ENCODE measurements at places on chromosomes 11 and 22. TPM values are rescaled to one million over a fixed set of nuclear protein-coding genes. Genes with fewer than 3 reads are reported as not detected.

The SAMM50 gene
- total RNA-seq: 18.8 TPM

GRCh38 chr22:37335806-37336199 lies 53.5 kb downstream of the CYTH4 start:
- DNase-seq: no peak

DNA sequence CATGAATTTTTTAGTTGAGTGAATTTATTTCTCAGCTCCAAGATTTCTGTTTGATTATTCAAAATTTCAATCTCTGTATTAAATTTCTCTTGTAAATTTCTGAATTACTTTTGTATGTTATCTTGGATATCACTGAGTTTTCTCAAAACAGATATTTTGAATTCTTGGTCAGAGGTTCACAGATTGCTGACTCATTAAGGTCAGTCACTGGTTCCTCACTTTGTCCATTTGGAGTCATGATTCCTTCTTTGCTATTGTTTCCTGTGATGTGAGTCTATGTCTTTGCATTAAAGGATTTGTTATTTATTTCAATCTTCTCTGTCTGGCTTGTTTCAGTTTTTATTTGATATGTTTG lies 10.2 kb upstream of the IL17RA start:
- no peak for DNase-seq

GRCh38 chr11:131447277-131447815 lies 76.9 kb downstream of the NTM start:
- no peak for DNase-seq

The C22orf23 gene
- not detected for total RNA-seq

DNA sequence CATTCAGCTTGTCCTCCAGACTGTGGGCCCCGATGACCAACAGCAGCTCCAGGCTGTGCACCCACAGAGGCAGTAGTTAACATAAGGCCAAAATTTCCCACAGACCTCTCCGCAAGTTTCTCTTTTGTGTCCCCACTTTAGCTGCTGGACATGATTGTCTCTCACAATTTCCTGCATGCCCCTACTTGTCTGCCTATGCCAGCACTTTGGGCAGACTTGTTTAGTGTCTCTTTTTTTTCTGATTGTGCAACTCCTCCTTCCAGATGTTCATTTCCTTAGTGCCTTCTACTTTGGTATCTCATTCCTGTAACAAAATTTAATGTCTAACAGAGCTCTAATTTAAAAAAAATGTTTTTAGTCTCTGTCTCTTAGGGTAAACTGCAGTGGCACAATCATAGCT lies 23.8 kb upstream of the SCN3B start:
- DNase-seq: no peak

DNA sequence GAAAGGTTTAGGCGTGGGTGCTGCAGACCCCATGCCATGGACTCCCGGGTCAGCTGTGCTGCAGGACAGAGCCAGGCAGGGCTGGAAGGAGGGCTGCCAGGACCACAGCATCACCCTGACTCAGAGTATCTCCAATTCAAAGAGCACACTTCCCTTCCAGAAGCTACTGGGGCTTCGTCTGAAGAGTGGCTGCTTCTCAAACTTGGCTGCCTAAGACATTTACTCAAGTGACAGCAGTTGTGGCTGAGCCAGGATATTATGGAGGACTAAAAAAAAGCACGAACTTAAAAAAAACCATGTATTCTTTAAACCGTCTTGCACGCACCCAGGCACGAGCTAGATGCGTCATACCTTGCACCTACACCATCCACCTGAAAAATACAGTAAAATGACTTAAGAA lies 13.0 kb upstream of the BID start:
- no peak for DNase-seq

GRCh38 chr22:34805771-34806170 lies 260.2 kb upstream of the ISX start:
- DNase-seq: peak; percentile 21

DNA sequence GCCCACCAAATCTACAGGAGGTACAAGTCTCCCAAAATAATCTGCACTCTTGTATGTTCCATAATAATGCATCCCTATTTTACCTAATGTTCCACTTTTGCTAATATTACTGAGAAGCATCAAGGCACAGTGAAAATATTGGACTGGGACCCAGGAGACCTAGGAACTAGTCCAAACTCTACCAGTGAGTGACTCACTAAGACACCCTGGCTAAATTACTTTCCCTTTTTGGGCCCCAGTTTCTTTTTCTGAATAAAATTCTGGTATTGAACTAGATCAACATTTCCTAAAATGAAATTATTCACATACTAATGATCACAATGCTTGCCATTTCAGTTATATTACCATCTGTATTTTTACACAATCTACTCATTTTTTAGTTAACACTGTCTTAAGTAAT lies 19.6 kb downstream of the THAP12 start:
- no peak for DNase-seq

DNA sequence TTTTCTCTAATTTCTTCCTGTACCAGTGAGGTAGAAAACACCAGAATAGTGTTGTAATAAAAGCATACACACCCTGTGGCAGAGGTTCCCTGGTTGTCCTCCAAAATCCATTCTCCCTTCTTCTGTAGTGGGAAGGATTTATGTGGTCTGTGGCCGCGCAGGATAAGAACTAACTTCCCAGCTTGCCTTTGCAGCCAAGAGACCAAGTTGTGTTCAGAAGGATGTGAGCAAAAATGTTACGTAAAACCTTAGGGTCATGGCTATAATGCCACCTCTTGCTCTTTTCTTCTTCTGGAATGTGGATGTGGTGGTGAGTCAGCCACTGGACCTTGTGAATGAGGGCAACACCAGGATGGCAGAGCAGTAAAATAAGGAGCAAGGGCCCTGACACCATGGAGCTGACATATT lies 28.4 kb downstream of the CCDC90B start:
- no peak for DNase-seq

The XKR3 gene
- 9.4 TPM for total RNA-seq

The C11orf97 gene
- not detected for total RNA-seq

DNA sequence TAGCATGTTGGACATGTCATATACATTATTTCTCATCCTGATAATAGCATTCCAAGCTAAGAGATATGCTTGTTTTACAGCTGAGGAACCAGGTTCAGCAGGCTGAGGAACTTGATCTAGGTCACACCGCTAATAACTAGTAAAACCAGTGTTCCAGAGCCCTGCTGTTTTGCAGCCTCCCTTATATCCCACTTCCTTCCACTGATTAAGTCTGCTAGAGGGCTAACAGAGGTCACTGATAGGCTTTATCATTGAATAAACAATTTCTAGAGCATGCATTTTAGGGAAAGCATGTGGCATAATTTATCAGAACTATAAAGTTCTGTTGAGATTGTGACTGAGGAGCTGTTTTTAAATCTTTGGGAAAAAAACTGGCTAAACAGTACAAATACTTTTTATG lies 54.0 kb downstream of the UVRAG start:
- peak; percentile 39 for DNase-seq

DNA sequence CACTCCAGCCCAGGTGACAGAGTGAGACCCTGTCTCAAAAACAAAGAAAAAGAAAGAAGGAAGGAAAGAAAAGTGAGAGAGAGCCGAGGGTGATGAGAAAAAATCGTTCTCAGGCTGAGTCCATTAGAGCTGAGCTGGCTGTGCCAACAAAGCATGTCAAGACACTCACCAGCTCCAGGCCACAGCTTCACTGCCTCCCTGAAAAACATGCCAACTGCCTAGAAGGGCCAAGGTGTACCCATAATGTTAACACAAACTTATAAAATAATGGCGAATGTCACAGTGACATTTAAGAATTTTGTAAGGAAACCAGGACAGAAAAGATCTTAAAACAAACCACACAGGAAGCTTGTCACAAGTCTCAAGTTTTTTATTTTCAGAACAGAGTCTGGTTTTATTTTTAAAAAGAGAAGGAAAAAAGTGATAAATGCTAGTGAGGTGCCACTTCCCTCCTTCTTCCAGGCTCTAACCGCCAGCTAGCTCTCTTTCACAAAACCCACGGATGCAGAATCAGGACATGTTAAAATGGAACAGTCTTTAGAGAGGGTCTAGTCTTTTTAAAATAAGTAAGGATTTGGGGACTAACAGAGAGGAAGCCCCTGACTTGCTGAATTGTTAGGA lies 5.1 kb downstream of the TMEM121B start:
- no peak for DNase-seq

The ARHGAP20 gene
- 4.6 TPM for total RNA-seq

GRCh38 chr22:20905415-20906386 lies 11.5 kb upstream of the CRKL start:
- DNase-seq: no peak

DNA sequence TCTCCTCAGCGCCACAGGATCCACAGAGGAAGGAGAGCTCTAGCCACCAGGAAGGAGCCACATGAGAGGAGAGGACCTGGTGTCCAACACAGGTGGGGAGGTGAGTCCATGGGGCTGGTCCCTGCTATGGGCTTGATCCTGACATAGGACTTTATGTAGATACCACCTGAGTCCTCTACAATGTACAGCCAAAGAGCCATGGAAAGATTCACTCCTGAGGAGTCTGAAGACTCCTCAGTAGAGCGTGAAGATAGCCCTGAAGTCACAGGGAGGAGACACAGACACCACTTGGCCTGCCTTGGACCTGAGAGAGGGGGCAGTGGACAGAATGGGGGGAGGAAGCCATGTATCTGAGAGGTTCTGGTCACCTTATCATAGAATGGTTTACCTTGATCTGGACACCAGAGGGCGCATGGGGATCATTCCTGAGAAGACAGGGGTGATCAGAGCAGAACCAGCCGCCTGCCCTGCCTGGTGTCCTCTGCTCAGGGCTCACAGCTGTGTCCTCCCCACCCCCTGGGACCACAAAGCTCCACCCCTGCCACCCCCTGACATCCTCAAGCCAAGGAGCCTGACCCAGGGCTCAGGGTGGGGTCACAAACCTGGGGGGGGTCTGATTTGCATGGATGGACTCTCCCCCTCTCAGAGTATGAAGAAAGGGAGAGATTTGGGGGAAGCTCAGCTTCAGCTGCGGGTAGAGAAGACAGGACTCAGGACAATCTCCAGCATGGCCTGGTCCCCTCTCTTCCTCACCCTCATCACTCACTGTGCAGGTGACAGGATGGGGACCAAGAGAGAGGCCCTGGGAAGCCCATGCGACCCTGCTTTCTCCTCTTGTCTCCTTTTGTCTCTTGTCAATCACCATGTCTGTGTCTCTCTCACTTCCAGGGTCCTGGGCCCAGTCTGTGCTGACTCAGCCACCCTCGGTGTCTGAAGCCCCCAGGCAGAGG lies 77.0 kb downstream of the ZNF280B start:
- DNase-seq: peak; percentile 40

DNA sequence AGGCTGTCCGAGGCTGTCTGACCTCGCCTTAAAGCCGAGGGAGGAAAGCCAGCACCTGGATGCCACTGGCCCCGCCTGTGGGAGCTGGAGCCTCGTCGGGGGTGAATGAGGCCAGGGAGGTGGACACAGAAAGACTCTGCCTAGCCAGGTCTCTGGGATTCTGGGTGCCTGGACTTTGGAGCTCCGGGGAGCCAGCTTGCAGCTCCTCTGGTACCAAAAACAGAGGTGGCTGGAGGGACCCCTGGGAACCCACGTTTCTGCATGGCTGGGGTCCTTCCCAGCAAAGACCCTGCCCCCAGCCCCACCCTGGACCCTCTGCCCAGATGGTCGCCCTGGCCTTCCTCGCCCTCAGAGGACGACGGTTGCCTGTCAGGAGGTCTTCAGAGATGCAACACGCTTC lies 239.7 kb downstream of the BRD1 start:
- DNase-seq: no peak

DNA sequence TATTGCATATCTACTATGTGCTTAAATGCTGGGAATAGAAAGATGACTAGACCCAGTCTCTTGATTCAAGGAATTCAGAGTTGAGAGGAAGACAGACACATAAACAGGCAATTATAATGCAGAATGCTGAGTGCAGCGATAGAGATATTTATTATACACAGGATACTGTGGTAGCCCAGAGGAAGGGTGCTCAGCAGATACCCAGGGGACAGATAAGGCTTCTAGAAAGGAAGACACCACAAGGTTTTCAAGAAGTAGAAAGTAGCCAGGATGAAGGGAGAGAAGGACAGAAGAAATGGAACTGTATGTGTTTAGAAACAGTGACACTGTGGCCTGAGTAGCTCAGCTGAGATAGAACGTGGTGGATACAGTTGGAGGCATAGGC lies 79.4 kb upstream of the NNMT start:
- no peak for DNase-seq

DNA sequence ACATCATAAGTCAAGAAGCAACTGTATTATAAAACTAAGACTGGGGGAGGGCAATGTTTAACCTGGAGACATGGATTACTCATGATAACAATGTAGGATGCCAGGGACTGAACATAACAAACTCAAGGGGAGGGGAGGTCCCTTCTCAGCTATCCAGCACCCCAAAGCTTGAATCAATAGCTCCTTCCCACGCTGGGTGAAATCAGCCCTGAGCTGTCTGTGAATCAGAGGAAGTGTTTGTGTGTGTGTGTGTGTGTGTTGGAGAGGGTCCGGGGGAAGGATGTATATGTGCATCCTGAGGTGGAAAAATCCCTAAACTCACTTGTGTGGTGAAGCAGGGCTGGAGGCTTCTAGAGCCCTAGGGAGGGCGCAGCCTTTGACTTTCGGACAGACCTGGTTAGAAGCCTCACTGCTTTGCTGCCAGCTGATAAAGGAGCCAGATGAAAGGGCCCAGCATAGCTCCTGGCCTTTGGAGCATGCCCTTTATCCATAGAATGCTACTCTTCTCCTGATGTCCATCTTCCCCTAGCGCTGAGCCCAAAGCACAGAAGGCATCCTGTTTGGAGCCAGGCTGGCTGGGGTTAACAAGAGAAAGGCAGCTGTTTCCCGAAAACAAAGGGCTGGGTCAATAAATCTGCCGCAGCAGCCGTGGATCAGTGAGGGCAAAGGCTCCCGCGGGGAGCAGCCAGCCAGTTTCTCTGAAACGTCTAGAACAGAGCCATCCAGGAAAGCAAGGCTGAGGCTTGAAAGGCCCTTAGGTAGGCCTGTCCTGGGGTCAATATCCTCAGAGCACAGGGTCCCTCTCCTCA lies 35.8 kb downstream of the TNKS1BP1 start:
- peak; percentile 44 for DNase-seq

The MS4A6E gene
- not detected for total RNA-seq

- DNase-seq: peak; percentile 88
Observed at GRCh38 chr11:5137996-5138395, at the start of gene OR52A5. OR52A5 (minus strand) TSS chr11:5138356; CDS start chr11:5132642, 5,714 bp downstream.

- no peak for DNase-seq
Observed at GRCh38 chr11:30481796-30482195, 104.4 kb downstream of the MPPED2 start.

- no peak for DNase-seq
Observed at GRCh38 chr11:47071341-47071740, 105.3 kb downstream of the ARFGAP2 start.

The ANO9 gene
- 5.1 TPM for total RNA-seq

The OSBPL5 gene
- 40.0 TPM for total RNA-seq
